ENCODE measurements at places on chromosomes 5 and 9.

DNA sequence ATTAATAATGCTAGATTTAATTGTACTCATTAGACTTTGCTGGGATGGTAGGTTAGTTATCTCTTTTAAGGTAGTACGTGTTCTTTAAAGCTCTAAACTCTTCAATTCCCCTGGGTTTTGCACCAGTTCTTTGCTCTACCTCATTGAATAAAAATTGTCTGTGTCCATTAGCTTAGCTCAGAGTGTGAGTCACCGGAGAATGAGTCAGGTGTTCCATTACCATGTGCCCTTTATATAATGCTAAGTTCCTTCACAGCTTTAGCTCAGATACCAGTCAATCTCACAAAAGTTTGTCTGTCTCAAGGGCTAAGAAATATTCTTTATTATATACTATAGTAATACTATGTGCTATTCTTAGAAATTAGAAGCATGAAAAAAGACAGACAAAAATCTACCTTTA, 339.4 kb downstream of the PRELID2 start:
- no peak for DNase-seq

- no peak for DNase-seq
These were observed 89.9 kb downstream of the EHMT1 start for GRCh38 chr9:137708590-137709284.

- no peak for DNase-seq
These were observed 284.1 kb downstream of the NFIB start for GRCh38 chr9:14029806-14030374.

DNA sequence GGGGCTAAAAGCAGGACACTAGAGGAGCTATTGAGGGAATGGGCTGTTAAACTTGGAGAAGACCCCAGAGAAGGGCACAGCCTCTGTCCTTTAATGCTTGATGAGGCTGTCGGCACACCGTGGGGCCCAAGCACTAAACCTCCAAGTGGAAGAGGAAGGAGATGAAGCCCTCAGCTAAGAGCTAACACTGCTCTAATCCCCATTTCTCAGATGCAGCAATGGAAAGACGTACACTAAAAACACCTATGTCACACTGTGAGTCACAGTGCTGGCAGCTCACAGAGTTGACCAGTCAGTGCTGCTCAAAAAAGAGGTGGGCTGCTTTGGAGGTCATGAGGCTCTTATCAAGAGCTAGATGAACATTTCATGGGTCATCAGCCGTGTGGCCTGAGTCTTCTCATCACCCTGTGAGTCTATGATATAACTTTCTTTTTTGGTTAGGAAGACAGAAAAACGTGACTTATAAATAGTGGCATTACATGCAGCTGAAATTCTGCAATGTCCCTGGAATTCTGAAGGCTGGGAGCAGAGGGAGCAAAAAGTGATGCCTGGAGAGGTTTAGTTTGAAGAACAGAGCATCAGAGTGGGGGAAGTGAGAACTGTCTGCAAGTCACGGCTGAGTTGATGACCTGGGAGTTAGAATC, 21.5 kb downstream of the TNFSF8 start:
- no peak for DNase-seq

- no peak for DNase-seq
These were observed 112.2 kb downstream of the MVB12B start for GRCh38 chr9:126438741-126439401.

GRCh38 chr9:136512651-136513071, 29.8 kb upstream of the SEC16A start:
- no peak for DNase-seq

- no peak for DNase-seq
These were observed 2.6 kb downstream of the SPARC start for GRCh38 chr5:151683986-151684588.

GRCh38 chr9:98124637-98125426, 5.8 kb upstream of the TRIM14 start:
- no peak for DNase-seq

DNA sequence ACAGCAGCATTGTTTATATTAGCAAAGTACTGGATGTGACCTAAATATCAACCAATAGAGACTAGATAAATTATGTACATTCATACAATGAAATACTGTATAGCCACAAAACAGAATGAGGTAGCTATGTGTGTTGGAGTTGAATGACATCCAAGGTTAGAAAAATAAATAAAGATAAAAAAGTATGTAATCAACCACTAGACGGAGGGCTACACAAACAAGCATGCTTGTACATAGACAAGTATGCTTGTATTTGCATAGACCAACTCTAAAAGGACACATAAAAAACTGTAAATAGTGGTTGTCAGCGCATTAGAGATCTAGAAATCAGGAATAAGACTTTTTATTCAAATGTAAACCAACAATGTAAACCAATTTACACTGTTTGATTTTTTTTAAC, 3.0 kb downstream of the FEM1C start:
- no peak for DNase-seq

DNA sequence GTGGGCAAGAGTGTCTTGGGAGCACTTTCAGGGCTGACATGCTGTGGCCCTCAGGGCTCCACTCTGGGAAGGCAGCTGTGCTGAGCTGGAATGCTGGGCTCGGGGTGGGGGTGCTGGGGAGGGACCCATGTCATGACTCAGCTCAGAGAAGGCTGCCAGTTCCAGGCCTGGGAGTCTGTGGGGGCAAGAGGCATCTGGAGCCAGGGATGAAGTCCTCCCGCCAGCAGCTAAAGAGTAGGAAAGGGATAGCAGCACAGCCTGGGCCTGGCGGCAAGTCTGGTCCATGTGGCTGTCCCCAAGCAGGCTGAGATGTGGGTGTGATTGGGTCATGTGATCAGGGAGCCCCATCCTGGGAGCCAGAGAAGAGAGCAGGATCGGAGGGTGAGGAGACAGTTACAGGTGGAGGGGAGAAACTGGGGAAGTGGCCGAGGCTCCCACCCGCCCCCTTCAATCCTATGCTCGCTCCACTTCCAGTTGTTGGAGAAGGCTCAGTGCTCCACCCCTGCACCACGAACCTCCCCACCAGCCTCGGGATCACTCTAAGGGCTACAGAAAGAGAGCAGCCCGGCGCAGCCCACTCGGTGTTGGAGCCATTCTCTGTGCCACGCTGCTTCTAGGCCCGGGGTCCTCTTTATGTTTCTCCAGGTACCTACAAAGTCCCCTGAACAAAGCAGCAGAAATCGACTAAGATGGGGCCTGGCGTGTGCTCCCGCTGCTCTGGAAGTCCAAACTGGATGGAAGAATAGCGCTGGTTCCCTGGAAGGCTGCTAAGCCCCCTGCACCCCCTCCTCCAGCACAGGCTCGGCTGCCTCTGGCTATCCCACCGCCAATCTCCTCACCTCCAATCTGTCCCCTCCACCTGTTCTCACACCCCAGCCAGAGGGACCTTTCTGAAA, 12.0 kb downstream of the PDGFRB start:
- no peak for DNase-seq

DNA sequence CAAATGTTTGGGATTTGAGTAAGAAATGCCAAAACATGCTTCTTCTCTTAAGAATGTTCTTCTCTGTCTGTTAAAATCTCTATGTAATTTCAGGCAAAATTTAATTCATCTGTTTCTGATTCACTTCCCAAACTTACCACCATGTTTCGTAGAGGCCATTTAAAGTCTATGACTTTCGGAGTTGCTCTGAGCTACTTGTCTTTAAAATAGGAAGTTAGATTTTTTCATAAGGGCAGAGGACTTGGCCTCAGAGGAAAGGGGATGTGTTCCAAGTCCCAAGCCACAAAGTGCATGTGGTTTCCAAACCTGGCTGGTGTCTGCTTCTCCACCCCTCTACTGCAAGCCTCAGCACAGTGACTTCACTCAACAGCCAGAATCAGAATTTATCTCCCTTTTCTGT, 111.3 kb upstream of the ADRA1B start:
- no peak for DNase-seq

DNA sequence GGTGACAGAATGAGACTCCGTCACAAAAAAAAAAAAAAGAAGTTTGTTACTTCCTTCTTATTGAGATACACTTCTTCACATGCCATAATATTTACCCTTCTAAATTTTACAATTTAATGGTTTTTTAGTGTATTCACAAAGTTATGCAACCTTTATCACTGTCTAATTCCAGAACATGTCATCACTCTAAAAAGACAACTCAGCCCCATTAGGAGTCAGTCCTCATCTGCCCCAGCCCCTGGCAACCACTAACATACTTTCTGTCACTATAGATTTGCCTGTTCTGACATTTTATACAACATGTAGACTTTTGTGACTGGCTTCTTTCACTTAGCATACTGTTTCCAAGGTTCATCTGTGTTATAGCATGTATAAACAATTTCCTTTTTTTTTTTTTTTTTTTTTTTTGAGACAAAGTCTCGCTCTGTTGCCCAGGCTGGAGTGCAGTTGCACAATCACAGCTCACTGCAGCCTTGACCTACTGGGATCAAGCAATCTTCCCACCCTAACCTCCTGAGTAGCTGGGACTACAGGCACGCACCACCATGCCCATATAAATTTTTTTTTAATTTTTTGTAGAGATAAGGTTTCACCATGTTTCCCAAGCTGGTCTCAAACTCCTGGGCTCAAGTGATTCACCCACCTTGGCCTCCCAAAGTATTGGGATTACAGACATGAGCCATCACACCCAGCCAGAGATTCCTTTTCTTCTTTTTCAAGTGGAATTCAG, 18.0 kb downstream of the AQP3 start:
- no peak for DNase-seq

DNA sequence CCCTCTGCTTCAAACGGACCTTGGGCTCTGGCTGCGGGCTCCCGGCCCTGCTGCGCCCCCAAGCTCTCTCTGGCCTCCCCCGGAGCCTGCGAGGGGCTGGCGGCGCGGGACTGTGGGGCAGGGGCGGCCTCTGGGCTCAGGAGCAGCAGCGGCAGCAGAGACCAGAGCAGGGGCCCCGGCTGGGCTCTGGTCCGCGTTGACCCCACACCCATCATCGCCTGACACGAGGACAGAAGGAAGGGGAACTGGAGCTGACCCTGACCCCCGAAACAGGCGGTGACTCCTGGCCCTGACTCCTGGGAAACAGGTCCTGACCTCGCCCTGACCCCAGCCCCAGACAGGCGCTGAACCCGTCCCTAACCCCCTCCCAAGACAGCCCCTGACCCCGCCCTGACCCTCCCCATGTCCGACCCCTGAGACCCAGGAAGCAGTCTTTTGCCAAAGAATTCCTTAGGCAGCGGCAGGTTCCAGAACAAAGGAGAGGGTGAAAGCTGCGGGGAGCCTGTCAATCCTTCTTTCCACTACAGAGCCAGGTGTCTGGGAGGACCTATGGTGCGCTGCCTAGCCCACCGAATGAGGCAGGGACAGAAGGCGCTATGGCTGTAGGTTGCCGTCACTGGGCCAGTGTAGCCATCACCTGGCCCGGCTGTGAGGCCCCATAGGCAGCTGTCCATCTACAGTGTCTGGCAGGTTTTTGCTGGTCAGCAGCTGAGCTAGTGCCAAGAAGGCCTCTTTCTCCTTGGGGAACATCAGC, 74.7 kb upstream of the SPTLC1 start:
- no peak for DNase-seq

- DNase-seq = no peak
These were observed 19.1 kb downstream of the TPPP start for GRCh38 chr5:673831-674629.

- no peak for DNase-seq
These were observed 590.4 kb upstream of the SEMA6A start for GRCh38 chr5:117165068-117165467.

- DNase-seq = no peak
These were observed 106.0 kb downstream of the ARRDC3 start for GRCh38 chr5:91277093-91277626.

DNA sequence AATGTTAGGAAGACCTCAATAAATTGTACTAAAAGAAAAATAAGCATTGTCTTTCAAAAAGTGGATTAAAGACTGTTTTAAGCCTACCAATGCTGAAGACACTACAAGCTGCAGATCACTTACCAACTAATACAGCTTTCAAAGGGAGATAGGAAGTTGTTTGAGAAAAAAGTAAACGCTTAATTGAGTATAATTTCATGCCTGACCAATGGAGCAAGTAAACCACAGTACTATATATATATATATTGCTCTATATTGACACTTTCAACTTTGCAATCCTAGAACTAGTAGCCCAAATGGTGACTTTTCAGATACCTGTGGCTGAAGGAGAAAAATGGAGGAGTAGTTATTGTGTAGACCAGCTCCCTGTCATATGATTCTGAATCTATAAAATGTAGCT, 85.7 kb downstream of the FREM1 start:
- no peak for DNase-seq

DNA sequence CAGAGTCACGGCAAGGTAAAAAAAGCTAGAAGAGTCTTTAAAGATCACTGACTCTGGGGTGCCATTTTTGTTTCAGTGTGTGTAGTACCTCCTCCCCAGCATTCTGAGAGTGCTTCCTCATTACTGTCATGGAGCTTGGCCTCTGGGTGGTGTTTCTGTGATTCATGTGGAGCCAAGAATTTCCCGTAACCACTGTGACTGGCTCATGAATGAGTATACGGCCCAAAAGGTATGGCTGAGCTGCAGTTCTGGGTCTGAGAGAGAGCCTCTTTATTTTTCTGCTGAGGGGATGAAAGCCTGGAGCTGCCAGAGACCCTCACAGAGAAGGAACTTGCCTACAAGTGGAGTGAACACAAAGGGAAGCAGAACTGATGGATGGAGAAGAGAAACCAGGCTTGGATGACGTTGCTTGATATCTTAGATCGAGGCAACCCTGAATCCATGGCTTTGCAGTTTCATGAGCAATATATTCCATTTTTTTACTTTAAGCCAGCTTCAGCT, 85.6 kb downstream of the PTTG1 start:
- DNase-seq = no peak

GRCh38 chr5:58501778-58502417, 10.7 kb downstream of the GAPT start:
- no peak for DNase-seq

DNA sequence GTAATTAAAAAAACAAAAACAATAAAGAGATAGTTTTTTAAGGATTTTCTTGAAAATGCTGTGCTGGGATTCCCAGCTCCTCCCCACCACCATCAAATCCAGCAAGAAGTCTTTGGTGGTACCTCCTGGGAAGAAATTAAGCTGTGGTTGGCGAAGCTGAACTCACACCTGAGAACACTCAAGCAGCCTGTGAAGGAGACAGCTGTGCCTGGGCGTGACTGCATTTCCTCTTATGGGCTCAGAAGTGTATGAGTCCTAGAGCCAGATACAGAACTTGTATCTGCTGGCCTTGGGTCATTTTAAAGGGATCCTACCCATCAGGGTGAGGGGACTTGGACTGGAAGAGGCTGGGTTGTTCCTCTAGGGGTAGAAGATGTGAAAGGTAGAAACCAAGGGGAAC, 561.2 kb upstream of the SGCD start:
- DNase-seq = no peak

GRCh38 chr5:74995926-74996325, 56.4 kb downstream of the GCNT4 start:
- no peak for DNase-seq

- DNase-seq = no peak
These were observed 3.2 kb downstream of the STARD4 start for GRCh38 chr5:111509119-111509518.

GRCh38 chr5:68454766-68455165, 239.2 kb downstream of the PIK3R1 start:
- no peak for DNase-seq

GRCh38 chr9:88874391-88874790, 116.9 kb upstream of the S1PR3 start:
- DNase-seq = no peak

Measured in activated CD4-positive, CD25-positive, alpha-beta regulatory T cell (primary cell).